AG08396 (cell line): ENCODE measurements at places on chromosomes 12 and 14.

DNA sequence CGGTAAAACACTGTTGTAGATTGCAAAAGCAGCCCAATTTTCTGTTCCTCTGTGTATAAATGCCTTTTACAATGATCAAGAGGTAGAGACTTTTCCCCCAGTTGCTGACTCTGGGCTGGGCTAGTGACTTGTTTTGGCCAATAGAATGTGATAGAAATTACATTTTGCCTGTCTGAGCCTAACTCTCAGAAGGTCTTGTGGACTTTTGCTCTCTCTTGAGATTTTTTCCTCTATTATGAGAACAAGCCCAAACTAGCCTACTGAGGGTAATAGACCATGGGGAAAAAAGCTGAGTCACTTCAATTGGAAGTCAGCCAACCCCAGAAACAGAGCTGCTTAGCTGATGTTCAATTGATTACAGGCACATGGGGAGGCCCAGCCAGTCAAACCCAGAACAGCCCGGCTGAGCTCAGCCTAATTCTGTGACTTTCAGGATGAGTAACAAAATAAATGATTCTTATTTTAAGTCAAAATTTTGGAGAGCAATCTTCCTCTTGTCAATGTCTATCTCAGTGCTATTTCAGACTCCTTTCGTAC, 61.4 kb downstream of the MYF5 start:
- DNase-seq: peak; percentile 61

GRCh38 chr12:54489857-54490256, 7.7 kb upstream of the NCKAP1L start:
- DNase-seq: no peak

DNA sequence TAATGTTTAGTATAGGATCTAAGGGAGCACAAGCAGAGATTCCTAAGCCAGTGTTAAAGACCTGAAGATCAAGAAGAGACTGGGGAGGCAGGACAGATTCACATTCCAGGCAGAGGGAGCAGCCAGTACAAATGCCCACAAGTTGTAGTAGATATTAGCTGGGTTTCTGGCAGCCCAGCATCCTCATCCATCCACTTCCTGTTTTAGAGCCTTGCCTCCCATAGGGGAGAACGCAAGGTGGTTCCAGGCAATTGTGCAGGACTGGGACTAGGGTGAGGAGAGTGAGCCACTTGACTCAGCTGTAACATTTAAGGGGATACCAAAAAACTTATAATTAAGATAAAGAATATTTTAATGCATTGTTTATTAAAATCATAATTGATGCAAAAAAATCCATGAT, 71.3 kb upstream of the PSMA6 start:
- no peak for DNase-seq

GRCh38 chr12:75976113-75976512, 55.5 kb downstream of the PHLDA1 start:
- no peak for DNase-seq

- DNase-seq: no peak
These were observed 229.4 kb downstream of the BCL11B start for GRCh38 chr14:99042381-99043266.

DNA sequence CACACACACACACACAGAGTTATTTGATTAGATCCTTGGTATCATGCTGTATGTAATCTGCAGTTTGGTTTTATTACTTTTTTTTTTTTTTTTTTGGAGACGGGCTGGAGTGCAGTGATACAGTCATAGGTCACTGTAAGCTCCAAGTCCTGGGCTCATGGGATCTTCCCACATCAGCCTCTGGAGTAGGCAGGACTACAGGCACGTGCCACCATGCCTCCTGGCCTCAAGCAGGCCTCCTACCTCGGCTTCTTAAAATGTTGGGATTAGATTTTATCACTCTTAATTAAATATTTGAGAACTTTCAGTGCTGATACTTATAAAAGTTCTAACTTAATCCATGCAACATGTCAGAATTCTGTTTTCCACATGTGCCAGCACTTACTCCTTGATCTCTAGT, 31.3 kb upstream of the PSEN1 start:
- no peak for DNase-seq

DNA sequence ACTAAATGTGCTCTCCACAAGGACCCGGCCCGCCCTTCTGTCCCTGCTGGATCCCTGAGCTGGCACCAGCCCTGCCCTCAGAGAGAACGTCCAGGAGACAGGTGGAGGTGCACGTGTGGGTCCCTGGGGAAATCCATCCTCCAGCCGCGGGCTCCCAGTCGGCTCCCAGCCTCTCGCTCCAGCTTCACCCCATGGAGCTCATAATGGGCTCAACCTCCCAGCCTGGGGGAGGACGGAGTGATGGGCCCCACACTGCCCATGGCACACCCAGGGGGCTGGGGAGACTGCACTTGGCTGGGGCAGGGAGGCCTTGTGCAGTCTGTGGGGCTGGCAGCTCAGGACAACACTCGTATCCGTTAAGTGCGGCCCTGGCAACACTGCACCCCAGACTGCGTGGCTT, 250.5 kb downstream of the TMEM121 start:
- DNase-seq: no peak

- DNase-seq: peak; percentile 36
These were observed 180.9 kb downstream of the RPS29 start for GRCh38 chr14:49405291-49405690.

DNA sequence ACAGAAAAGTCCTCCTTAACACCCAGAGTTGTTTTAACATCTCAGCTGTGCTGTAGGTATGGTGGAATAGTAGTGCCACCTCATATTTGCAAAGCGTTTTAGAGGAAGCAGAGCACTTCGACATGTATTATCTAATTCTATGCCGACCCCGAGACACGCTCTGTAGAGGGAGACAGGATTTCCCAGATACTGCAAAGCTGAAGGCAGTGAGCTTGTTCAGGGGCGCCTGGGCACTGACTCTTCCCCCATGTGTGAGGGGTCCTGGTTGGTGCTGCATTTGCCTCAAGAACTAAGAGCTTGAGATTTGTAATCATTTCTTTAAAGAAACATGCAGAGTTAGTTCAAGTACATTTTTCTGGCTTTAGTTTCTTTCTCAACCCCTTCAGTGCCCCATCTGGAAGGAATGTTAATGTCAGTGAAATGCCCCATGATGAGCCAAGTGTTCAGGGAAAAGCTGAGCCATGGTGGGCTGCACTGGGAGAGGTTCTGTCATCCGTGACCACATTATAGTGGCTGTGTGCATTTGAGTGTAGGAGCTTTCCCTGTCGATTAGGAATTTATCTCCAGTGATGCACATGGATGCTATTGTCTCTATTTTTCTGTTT, 66.3 kb downstream of the MBIP start:
- DNase-seq: peak; percentile 36

GRCh38 chr12:112303004-112303403, 79.2 kb downstream of the HECTD4 start:
- DNase-seq: peak; percentile 34

GRCh38 chr14:96362071-96362964, 823 bp downstream of the ATG2B start:
- peak; percentile 31 for DNase-seq

- DNase-seq: peak; percentile 51
These were observed 6.1 kb downstream of the HOXC10 start for GRCh38 chr12:53991077-53991460.

- DNase-seq: peak; percentile 61
These were observed at the start of gene FZD10 for GRCh38 chr12:130162267-130162666. Gene FZD10 (plus strand): TSS chr12:130162464. CDS start chr12:130162943, 479 bp downstream.

DNA sequence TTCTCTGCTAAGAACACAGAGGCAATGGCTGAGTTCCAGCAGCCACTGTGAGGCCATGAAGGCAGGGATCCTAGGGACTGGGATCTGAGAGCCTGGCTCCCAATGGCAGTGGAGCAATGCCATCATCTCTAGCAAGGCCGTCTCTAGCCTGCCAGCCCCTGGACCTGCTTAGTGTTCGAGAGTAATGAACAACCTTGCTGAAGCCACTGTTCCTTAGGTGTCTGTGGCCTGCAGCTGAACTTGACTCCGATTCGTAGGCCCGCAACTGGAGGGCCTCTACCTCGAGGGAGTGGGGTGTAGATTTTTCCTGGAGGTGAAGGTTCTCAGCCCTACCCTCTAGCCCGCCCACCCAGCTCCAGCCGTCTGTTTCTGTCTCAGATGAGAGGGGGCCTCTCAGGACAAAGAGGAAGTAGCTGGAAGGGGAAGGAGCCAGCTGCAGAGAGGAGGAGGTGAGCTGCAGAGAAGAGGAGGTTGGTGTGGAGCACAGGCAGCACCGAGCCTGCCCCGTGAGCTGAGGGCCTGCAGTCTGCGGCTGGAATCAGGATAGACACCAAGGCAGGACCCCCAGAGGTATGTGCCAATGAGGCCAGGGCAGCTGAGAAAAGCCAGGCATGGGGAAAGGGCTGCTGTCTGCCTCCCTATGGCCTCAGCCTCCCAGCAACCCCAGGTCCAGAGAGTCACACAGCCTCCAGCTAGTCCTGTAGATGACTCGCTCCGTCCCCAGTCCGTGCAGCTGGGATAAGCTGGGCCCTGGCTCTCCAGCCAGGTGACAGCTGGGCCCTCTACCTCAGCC, at the start of gene PLD4:
PLD4 (plus strand) TSS at position 459 of the 793 bp plus-strand sequence. CDS start 2,262 bp downstream, outside the sequence.
- no peak for DNase-seq

DNA sequence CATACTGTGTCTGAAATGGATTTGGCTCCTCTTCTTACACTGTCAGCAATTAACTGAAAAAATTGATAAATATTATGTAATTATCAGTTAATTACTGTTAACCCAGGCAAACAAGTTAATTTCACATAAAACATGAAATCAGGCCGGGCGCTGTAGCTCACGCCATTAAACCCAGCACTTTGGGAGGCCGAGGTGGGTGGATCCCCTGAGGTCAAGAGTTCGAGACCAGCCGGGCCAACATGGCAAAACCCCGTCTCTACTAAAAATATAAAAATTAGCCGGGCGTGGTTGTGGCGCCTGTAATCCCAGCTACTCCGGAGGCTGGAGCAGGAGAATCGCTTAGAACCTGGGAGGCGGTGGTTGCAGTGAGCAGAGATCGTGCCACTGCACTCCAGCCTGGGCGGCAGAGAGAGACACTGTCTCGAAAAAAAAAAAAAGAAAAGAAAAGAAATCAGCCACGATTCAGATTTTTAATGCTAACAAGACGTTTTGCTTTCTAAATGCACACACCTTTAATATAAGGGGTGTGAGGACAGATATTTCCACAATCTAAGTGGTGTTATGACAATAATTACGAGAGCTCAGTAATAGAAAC, 473 bp upstream of the TMEM19 start:
- no peak for DNase-seq

DNA sequence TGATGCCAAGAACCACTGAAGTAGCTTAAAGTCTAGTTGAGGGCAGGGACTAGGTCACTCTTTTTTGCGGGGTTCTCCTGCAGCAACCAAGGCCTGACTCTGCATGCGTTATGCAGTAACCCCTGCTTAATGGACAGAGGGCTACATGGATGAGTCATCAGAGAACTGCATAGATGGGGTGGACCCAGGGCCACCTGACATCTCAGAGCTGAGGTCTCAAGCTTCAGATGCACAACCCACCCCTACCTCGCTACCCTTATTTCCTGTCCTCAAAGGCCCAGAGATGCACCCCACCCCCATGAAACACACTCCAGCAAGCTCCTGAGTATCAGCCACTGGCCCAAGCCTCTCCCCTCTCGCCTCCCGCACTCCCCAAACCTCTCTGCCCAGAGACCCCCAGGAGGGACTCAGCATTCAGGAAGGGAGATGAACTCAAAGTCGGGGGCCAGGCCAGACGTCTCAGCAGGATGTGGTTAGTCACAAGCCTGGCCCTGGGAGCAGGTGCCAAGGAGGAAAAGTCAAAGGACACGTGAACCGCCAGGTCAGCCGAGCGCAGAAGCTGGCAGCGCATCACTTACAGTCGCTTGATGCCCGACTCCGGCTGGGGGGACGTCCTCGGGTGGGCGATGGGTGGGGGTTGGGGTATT, 25.8 kb downstream of the SNRNP35 start:
- no peak for DNase-seq

- DNase-seq: peak; percentile 49
These were observed 14.2 kb downstream of the ELK3 start for GRCh38 chr12:96208346-96208745.

- no peak for DNase-seq
These were observed 135.7 kb downstream of the SRGAP1 start for GRCh38 chr12:63980211-63980610.

- DNase-seq: no peak
These were observed 95.1 kb downstream of the CAND1 start for GRCh38 chr12:67364228-67364627.

GRCh38 chr14:101039031-101039754, 135.7 kb upstream of the RTL1 start:
- no peak for DNase-seq

GRCh38 chr12:46998811-46999368, 80.5 kb upstream of the PCED1B start:
- DNase-seq: peak; percentile 42

DNA sequence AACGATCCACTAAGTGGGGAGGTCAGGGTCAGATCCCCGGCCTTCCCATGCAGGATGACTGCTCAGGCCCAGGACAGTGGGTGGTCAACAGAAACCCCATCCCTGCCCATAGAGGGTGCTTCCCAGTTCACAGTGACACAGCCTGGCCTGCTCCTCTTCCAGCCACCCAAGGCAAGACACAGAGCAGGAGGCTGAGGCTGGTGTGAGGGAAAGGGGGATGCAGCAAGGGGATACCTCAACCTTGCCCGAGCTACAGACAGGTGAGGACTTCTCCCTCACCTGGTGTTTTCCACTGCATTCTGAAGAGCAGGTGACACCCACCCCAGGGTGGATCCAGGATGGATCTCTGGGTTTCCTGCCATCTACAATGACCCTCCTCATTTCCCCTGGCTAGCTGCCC, 106.7 kb downstream of the KIF26A start:
- no peak for DNase-seq

DNA sequence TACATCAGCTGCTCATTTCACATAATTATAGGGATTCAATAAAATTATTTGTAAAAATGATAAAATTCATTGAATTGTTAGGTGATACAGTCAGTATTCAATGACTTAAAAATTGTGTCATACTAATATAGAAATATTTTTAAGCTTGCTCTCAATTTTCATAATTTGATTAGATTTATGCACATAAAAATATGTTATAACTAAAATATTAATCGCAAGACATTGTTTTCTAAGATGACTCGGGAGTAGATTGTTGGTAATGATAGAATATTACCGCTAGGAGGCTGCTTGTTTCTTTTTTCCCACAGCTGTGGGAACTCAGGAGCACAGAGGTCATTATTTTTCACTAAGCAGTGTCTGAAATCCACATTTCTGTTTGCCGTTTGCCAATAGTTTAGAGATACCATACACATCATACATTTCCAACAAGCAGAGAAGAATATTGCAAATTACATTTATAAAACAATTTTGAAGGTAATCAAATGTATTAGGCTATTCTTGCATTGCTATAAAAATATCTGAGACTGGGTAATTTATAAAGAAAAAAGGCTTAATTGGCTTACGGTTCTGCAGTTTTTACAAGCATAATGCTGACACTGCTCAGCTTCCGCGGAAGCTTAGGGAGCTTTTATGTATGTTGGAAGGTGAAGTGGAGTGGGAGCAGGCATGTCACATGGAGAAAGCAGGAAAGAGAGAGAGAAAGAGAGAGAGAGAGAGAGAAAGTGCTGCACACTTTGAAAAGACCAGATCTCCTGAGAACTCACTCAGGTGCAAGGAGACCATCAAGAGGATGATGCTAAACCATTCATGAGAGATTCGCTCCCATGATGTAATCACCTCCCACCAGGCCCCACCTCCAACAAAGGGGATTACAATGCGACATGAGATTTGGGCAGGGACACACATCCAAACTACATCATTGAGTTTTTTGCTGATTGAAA, 9.2 kb downstream of the CD69 start:
- DNase-seq: no peak

- DNase-seq: no peak
These were observed 83.0 kb downstream of the EPS8 start for GRCh38 chr12:15706010-15706676.

GRCh38 chr14:68379510-68380328, 413.1 kb downstream of the ZFP36L1 start:
- no peak for DNase-seq

GRCh38 chr12:121921066-121921465, 2.7 kb downstream of the CFAP251 start:
- no peak for DNase-seq

- no peak for DNase-seq
These were observed 202.6 kb upstream of the FOXN3 start for GRCh38 chr14:89619596-89619995.
